NCI-H446 treated with DMSO at 0.1 percent for 48 hours (cell line): ENCODE measurements at places on chromosomes 12 and 14.

- DNase-seq: no peak
These were observed 542 bp downstream of the PXN start for GRCh38 chr12:120264904-120265472.

DNA sequence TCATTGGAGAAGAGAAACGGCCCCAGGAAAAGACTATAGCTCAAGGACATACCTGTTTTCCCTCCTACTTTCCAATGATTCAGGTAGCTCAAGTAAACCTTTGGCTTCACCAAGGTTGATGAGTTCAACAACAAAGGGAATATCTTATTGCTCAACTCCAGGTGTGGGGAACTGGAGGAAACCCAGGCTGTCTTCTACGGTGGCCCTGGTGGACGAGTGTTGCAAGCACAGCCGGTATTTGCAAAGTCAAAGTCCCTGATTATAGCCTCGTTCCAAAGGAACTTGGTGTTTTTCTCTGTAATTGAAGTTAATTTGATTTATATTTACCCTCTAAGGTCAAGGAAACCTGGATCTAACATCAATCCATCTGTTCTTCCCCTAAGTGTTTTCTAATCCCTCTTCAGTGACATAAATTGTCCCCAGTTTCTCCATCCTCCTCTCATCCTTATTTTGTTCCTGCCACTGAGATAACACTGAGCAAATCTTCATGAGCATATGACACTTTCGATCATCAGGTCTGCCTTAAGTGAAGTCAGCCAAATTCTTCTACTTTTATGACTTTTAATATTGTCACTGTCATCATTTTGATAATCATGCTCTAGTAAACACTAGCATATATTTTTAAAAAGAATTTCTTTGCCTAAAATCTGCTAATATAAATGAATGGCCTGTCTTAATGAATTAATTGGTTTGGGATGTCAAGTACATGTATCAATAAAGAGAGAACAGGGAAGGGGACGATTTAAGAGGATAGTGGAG, 174.6 kb upstream of the TBX3 start:
- DNase-seq: no peak

GRCh38 chr14:67729072-67729885, 27.6 kb downstream of the RDH12 start:
- DNase-seq: no peak

DNA sequence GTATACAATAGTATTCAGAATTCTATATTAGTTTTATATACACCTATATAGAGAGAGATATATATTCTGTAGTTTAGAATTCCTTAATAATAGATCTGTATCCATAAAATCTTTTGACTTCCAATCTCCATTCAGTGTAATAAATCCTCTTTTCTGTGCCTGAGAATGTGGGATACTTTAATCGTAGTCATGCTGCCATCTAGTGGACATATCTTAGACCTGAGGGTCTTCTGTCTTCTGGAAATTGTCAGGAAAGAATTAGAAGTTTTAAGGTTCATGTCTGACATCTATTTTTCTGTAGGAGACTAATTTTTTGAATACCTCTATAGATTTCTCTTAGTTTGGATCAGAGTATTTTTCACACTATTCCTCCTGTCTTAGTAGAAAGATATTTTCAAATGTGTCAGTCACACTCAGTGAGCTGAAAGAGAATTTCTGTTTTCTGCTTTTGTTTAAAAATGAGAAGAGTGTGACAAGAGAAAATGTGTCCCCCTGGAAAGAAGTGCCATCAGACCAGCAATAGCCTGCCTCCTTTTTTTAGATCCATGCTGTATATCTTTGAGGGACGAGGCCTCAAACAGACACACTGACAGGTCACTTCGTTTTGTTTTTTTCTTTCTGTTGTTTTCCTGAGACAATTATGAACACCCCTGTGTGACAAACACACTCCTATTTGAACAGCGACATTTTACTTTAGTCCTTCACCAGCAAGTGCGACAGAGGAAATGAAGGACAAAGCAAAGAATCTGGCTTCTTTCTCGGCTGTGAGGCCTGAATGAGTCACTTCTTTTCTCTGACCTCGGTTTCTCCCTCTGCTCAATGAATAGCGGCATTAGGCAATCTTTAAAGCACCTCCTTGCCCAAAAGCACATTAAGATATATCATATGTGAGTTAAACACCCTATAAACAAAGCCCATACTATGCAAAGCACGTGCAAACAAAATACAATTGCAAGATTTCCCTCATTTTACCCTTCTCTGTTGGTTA, 96.3 kb downstream of the GALC start:
- peak; percentile 38 for DNase-seq

GRCh38 chr14:23125011-23125410, 6.0 kb upstream of the CEBPE start:
- no peak for DNase-seq

GRCh38 chr12:30384976-30385375, 310.7 kb downstream of the IPO8 start:
- DNase-seq: no peak

GRCh38 chr14:103404920-103405319, 19.7 kb downstream of the MARK3 start:
- no peak for DNase-seq

DNA sequence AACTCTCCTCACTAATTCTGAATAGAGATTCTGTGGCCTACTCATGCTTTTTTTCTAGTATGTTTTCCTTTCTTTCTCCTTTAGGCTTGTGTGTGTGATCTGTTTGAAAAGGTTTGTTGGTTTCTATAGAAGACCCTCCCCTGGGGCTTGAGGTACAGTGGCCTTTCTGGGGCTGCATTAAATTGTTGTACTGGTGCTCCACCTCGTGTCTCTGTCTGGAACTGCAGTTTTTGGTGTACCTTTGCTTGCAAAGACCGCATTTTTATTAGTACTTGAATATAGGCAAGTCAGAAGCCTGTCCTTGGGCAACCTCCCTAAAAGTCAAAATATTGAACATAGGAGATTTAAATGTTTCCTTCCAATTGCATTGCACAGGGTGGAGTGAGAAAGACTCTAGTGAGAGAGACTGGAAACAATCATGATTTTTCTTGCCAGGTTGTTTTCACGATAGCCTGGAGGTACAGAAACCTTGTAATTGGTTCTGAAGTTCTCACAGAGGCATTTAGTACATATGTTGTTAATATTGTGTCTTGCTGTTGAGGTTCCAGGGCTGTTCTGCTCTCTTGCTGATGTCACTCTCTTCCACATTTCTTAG, 39.0 kb downstream of the SLCO1B1 start:
- peak; percentile 23 for DNase-seq

DNA sequence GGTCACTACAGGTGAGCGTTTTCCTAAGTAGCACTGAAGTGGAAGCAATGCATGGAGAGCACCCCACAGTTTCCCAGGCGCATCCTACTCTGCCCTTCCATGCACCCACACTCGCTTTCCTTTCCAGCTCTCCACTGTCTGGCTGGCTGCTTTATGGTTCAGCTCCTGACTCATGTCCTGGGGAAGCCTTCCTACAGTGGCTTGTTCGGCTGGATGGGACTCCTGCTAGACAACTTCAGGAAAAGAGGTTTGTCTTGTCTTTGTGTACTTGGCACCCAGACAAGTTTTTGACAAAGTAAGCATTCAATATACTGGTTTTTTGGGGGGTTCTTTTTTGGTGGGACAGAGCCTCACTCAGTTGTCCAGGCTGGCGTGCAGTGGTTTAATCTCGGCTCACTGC, 21.6 kb downstream of the PPM1H start:
- DNase-seq: no peak

DNA sequence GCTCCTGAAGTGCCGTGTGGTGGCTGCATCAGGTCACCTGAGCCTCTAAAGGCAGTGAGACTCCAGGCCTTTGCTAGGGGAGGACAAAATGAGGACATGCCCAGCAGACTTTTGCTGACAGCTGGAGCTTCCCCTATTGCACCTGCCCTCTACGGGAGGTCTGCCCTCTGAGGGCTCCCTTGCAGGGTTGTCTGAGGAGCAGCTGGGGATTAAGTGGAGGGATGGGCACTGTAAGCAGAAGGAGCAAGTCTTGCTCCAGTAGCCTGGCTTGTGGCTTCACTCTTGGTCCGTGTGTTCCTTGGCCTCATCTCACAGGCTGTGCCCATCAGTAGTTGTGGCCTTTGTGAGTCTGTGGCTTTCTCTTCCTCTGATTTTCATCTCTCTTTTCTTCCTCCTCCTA, 66.9 kb upstream of the NRXN3 start:
- no peak for DNase-seq

- DNase-seq: no peak
These were observed 189.9 kb upstream of the CNTN1 start for GRCh38 chr12:40502322-40502721.

DNA sequence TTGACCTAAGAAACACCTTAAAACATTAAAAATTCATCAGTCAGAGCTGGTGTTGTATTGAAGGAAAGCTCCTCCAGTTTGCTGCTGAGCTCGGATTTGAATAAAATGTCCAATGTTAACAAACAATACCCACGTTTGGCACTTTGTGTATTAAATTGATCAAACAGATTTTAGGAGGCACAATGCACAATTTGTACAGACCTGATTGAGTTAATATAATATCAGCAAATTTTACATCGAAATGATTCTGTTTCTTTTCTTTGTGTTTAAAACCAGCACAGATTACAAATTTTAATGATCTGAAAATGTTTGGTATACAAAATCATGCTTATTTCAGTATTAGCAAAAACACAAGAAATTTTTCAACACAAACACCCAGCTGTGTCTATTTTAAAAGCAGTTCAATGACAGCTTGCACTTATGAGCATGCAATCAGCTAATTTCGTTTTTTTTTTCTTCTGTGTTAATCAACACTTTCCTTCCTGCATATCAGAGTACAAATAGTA, 2.8 kb upstream of the FOXG1 start:
- DNase-seq: no peak

GRCh38 chr12:113194971-113195391, 9.5 kb downstream of the RITA1 start:
- DNase-seq: no peak

DNA sequence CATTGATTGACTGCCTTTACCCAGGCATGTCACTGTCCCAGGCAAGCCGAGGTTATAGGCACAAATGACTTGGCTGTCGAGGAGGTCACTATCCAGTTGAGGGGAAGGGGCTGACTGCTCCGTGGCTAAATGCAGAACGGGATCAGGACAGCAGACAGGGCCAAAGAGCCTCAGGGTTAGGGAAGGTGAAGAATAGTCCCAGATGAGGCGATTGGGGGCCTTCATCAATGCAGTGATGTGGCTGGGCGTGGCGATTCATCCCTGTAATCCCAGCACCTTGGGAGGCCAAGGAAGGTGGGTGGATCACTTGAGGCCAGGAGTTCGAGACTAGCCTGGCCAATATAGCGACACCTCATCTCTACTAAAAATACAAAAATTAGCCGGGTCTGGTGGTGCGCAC, 10.7 kb upstream of the GLT1D1 start:
- no peak for DNase-seq

- no peak for DNase-seq
These were observed 136.1 kb downstream of the GCH1 start for GRCh38 chr14:54766276-54767138.

- no peak for DNase-seq
These were observed 5.1 kb upstream of the EIF5 start for GRCh38 chr14:103328941-103329340.

DNA sequence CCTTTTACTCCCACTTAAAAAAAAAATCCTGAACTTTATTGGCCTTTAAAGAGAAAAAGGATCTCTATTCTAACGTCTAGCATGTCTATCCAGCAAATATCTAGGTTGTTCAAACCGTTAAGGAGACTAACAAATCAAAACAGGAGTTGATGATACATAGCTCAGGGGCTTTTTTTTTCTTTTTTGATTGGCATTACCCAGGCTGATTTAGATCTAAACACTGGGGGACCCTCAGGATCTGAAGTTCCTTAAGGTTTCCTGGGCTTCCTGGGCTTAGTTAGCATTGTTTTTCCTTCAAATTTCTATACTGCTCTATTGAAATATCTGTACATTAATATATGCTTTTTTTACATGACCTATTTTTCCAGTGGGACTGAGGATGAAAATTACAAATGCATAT, 42.3 kb downstream of the EFCAB11 start:
- DNase-seq: no peak

- no peak for DNase-seq
These were observed 610.6 kb upstream of the TBX3 start for GRCh38 chr12:115294453-115295133.

DNA sequence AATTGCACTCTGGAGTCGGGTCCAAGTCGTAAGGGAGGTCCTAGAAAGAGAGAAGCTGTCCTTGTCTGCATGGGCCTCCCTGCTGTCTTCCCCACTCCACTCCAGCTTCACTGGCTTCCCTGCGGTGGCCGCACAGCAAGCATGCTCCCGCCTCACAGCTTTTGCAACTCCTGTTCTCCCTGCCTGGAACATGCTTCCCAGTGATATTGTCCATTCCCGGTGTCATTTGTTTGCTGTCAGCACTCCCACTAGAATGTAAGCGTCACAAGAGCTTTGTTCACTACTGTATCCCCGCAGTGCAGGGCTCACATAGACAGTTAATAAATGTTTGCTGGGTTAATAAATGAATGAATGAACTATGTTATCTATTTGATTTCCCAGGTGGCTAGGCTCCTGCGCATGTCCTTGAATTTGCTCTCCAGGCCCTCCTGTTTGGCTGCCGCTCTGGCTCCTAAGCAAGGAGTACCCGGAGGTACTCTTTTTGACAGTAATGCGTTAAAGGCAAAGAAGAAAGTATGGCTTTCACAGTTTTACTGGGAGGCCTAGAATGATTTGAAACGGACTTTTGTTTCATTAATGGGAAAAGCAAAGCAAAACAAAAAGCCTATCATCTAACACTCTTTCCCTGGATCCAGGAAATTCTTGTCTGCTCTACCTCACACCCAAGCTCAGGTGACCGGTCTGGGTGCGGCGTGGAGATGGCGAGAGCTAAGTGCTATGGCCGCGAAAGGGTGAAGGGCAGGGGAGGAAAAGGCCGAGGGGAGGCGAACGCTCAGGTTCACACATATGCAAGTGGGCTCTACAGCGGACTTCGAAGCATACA, 6.2 kb upstream of the SLC7A7 start:
- no peak for DNase-seq

GRCh38 chr12:1993341-1993740, 10.9 kb downstream of the DCP1B start:
- DNase-seq: no peak

DNA sequence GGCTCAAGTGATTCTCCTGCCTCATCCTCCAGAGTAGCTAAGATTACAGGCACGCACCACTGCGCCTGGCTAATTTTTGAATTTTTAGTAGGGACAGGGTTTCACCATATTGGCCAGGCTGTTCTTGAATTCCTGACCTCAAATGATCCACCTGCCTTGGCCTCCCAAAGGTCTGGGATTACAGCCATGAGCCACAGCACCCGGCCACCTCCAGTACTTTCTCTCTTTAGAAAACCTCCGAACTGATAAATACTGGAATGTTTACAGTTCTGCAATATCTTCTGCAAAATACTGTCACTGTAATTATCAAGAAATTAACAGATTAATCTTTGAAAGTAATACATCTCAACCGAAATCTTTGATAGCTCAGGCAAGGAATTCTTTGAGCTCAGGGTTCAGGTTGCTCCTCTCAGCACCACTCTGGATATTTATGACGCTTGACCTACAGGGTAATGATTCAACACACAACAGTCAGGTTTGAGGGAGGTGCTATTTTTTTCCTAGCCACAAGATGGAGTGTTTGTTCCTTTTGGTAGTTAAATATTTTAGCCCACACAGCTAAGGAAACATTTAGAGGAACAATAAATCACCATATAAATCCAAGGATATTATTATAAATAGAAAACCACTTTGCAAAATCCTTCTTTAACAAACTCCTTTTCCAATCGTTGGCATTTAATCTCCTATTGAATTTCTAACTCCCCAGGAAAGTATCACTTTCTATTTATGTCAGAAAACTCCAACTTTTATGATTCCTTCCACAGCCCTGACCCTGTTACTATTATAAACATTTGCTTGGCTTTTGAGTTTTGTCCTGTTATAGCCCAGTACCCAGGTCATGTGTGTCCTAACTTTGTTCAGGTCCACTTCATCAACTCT, 48.6 kb upstream of the GTF2A1 start:
- DNase-seq: peak; percentile 39

GRCh38 chr12:701896-702539, 38.8 kb upstream of the NINJ2 start:
- DNase-seq: no peak
